ENCODE measurements at places on chromosomes 11 and 22. TPM values are rescaled to one million over a fixed set of nuclear protein-coding genes. Genes with fewer than 3 reads are reported as not detected.

DNA sequence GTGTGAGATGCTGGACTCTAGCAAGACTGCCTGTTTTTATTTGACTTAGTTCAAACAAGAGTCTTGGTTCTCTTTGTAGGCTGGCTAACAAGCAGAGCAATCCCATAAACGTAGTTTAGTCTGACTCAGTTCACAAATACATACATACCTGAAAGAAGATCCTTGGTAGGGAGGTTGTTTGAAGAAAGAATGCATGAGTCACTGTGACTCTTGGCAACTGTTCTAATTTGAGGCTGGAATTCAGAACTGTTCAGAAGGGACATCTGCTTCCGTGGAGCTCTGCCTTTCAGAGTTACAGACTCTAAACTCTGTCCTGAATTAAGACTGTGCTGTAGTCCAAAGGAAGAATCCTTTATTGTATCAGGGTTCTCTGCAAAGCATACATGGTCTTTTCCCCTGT, 32.2 kb downstream of the C2CD3 start:
- peak; percentile 90 for DNase-seq

DNA sequence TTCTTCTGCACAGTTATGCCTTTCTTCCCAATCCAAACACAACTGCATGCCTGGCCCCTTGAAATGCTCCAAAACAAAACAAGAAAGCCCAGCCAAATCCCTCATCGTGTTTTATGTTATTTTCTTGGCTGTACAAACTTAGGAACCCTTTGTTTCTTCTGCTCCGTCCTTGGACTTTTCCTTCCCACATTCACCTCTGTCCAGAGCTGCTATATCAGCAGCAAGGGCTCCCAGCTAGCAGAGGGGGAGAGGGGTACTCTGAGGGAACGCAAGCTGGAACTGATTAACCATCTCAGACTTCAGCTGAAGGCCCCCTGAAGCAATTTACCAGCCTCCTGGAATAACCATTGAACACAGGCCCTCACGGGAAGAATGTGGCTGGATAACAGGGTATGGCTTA, 214.7 kb downstream of the TENM4 start:
- DNase-seq: no peak

- DNase-seq: no peak
Observed at GRCh38 chr11:108241330-108242037, 18.6 kb downstream of the ATM start.

Gene CTSF
- 7.5 TPM for total RNA-seq

GRCh38 chr11:1690167-1691025, 6.6 kb upstream of the KRTAP5-6 start:
- DNase-seq: no peak

Gene CARD18
- total RNA-seq: 0.80 TPM

GRCh38 chr22:35961480-35962295, 66.9 kb downstream of the RBFOX2 start:
- peak; percentile 66 for DNase-seq

- DNase-seq: no peak
Observed at GRCh38 chr11:95365348-95365747, 134.3 kb upstream of the SESN3 start.

Gene BATF2
- total RNA-seq: 0.51 TPM

- no peak for DNase-seq
Observed at GRCh38 chr11:130141561-130142341, 17.8 kb upstream of the ST14 start.

Gene ART5
- 0.46 TPM for total RNA-seq

Gene OAF
- total RNA-seq: 57.1 TPM

- DNase-seq: no peak
Observed at GRCh38 chr11:79076526-79077115, 364.2 kb downstream of the TENM4 start.

- no peak for DNase-seq
Observed at GRCh38 chr22:42676059-42676607, 26.9 kb upstream of the CYB5R3 start.

- DNase-seq: peak; percentile 94
Observed at GRCh38 chr11:126992065-126992803, 8.3 kb downstream of the KIRREL3 start.

DNA sequence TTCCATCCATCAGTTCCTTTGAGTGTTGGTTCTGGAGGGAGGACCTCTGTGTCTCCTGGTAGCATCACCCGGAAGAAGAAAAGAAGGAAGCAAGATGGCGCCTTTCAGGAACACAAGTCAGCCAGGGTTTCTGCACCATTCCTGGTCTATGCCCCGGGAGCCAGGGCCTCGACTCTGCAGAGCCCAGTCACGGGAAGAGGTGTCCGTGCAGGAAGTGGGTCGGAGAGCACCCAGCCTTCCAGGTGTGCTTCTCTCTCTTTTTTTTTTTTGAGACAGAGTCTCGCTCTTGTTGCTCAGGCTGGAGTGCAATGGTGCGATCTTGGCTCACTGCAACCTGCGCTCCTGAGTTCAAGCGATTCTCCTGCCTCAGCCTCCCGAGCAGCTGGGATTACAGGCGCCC, 21.2 kb downstream of the MRPL21 start:
- DNase-seq: no peak

DNA sequence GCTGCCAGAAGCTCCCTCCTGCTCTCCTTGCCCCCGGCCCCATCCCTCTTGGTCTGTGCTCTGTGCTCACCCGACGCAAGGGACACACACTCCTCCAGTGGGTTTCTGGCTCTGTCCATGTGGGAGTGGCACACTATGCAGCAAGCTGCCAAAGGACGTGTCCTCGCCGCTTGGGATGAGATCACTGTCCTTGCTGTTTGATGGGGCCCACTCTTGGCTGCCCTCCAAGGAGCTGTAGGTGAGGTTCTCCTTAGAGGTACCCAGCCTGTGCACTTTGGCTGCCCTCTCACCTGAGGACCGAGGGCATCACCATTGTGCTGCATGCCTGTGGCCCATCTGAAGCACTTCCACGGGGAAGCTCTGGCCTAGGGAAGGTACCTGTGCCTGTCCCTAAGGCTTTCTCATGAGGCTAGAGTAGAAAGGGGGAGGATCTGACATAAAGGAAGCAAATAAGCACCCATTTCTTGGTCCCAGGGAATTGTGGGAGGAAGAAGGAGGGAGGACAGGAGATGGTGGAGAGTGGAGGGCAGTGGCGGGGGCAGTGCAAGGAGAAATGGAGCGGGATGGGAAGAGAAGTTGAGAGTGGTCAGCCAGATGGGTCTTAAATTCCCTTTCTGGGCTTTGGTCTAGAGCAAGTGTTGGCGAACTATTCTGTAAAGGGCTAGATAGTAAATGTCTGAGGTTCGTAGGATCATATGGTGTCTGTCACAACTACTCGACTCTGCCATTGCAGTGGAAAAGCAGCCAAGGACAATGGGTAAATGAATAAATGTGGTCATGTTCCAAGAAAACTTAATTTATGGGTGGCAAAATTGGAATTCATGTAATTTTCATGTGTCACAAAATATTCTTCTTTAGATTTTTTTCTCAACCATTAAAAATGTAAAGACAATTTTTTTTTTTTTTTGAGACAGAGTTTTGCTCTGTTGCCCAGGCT, 47.0 kb upstream of the AMPD3 start:
- no peak for DNase-seq

Gene OVOL1
- total RNA-seq: not detected

Gene TMPRSS13
- total RNA-seq: 0.48 TPM
